Myocyte (in vitro differentiated cells): ENCODE measurements at places on chromosomes 1 and 21. TPM values are rescaled to one million over a fixed set of nuclear protein-coding genes. Genes with fewer than 3 reads are reported as not detected.

DNA sequence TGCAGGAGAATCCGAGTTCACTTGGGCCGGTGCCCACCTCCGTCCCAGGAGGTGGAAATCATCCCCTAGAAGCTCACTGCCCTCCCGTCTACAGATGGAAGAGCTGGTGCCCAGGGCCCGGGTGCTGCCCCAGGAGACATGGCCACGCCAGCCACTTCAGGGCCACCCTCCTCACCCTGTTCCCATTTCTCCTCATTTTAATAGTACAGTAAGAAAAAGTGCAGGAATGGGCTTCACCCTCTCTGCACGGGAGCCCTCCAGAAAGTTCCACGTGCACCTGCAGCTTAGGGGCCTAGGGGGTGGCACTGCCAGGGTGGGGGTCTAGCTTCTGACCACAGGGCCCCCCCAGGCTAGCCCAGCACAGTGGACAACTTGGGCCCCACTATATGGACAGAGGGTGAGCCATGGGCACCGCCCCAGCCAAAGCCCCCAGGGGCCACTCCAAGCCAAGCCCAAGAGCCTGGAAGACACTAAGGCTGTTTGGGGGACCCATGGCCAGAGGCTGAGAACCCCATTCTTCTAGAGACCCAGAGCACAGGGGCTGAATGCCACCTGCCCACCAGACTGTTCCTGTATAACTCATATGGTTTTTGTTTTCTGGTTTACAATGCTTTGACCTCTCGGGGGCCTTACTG, 3.4 kb upstream of the FTCD start:
- DNase-seq, result no peak

GRCh38 chr1:27481994-27482620, 7.9 kb downstream of the WASF2 start:
- DNase-seq, result no peak

DNA sequence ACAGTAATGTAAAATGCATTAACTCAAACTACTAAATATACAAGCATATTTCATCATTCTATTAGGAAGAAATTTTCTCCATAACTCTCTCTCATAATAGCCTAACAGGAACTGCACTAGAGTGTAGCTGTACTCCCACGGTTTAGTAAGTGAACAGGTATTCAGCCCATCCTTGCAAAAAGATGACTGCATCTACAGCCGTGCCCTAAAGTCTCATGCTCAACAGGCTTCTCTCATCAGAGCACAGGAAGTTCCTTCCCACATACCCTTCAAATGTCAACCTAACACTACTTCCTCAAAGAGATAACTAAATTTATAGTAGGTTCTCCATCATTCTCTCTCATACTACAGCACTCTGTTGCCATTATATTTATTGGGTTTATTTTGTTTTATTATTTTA, 251.6 kb downstream of the AKT3 start:
- DNase-seq, result no peak

The MAN1C1 gene
- total RNA-seq, result 6.6 and 8.8 TPM in 2 replicates
